CD4-positive, CD25-positive, alpha-beta regulatory T cell (primary cell): ENCODE measurements at places on chromosomes 2 and 18. TPM values are rescaled to one million over a fixed set of nuclear protein-coding genes. Genes with fewer than 3 reads are reported as not detected.

Gene KIF5C
- total RNA-seq, result 7.7 TPM

GRCh38 chr18:48213791-48214190 lies 195.4 kb downstream of the ZBTB7C start:
- no peak for DNase-seq

DNA sequence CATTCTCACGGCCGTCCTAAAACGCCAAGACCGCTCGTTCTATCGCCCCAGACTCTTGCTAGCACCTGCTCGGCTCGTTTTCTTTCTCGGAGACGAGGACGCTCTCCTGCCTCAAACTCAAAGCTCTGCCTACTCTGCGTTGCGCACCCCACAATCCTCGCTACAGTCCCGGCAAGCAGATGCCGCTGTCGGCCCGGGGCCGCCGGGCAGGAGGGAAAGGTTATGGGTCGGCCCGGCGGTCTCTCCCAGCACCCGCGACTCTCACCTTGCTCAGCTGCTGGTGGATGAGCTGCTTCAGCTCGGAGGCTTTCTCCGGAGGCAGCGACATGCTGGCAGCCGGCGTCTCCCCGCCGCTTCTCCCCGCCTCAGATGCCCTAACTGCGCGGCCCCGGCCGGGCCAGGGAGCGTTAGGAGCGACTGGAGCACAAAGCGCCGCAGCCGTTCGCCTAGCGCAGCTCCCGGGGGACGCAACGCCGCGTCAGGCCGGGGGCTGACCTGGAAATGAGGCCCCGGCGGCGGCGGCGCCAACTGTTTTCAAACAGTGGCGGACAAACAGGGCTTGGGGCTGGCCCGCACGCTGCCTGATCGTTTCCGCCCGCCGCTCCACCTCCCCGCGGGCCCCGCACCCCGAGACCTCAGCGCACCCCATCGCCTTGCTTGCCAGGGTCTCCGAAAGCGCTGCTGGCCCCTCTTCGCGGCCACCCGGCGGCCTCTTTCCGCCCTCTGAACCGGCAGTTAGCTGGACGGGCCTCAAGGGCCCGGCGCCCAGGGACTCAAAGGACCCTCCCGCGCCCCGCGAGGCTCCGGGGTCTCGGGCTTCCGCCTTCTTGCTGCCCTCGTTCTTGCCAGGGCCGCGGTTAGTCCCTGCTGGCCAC lies at the start of the genes CEP76 and PSMG2:
TSS of gene CEP76 (minus strand) at position 503 of the 875 bp plus-strand sequence. CDS start at position 328, 175 bp downstream.
TSS of gene PSMG2 (plus strand) at position 822 of the 875 bp plus-strand sequence. CDS start 66 bp downstream, outside the sequence.
- peak; percentile 91 for DNase-seq

GRCh38 chr2:10504994-10505820 lies 57.1 kb upstream of the ODC1 start:
- no peak for DNase-seq

- no peak for DNase-seq
Observed at GRCh38 chr2:160551259-160551658, 57.7 kb upstream of the RBMS1 start.

GRCh38 chr18:62767321-62767720 lies 52.0 kb downstream of the PHLPP1 start:
- no peak for DNase-seq

GRCh38 chr2:61633250-61633649 lies 95.1 kb upstream of the XPO1 start:
- DNase-seq, result no peak

DNA sequence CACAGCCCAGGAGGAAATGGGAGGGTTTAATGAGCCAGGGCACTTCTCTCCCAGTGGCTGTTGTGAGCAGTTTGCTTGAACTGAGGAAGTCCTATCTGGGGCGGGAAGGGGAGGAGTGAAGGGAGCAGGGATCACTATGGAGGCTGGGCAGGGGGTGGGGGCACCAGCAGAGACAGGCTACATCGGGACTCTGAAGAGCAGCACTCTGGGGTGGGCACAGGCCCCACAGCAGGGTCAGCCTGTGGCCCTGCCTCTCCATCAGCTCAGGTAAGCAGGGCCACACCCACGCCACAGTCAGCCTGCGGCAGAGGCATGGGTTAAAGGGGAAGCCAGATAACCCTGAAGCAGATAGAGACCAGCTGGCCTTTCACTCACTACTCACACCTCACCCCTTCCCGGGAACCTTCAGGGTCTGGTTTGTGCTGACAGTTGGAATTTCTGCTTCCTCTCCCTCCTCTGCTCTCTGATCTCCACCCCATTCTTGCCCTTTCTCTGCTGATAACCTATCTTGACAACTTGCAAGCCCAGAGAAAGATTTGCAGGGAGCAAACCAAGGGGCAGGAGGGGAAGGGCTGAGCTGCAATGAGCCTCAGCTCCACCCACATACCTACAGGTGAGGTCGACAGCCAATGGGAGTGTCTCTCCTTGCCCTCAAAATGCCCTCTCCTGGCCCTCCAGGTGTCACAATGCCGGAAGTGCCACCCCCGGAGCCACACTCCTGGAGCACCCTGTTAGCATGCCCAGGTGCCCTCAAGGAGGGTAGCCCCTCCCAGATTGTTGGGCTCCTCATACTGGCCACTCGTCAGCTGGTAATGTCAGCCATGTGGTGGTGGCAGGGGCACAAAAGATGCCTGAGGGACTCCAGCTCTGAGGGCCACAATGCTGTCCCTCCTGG lies 3.7 kb downstream of the SIGLEC15 start:
- DNase-seq, result no peak

DNA sequence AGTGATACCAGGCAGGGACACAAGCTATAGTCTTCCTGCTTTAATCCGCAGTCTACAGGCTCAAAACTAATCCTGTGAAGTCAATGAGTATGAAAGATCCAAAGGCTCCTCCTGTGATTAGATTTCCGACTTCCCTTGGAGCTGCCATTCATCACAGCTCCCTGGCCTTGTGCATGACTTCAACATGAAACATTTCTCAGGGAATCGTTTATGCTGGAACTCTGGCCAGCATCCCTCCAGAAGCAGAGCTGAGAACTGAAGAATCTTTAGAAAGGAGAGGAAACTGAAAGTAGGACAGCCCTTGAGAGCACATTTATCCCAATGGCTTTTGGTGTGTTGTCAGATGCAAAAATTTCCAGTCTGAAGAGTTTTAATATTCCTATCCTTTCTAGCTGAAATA lies 84.3 kb upstream of the SESTD1 start:
- DNase-seq, result no peak

DNA sequence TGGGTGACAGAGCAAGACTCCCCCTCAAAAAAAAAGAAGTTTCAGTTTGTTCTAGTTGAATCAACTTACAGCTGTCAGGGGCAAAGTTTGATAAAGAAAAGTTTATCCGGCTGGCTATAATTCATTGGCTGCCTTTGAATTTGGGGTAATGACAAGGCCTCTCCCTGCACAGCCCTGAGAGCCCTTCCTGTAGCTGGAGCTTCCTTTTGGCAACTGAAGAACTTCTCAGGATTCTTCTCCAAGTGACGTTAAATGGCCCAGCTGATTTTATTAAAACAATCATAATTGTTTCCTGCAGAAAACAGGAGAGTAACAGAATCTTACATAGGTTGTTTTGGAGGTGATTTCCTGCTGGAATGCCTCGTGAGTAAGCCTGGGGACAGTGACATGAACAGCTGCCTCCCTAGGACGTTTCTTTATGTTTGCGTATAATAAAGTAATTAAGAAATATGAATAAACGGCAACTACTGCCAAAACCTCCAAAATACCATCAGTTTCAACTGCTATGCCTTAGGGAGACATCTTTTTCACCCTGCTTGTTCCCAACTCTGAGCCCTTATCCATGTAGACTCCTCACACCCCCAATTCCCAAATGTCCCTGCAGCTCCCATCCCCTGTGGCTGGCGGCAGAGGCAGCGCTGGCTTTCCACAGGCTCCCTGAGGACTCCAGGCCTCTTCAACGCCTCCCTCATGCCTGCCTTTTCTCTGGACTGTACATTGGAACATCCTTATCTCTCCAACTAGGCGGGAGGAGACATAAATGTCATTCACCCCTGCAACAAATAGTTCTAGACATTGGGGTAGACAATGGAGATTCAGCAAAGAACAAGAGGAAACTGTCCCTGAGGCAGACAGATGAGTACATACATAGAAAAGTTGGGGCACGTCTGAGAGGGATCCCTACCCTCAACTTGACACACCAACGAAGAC lies 59.2 kb upstream of the FZD7 start:
- DNase-seq, result no peak

DNA sequence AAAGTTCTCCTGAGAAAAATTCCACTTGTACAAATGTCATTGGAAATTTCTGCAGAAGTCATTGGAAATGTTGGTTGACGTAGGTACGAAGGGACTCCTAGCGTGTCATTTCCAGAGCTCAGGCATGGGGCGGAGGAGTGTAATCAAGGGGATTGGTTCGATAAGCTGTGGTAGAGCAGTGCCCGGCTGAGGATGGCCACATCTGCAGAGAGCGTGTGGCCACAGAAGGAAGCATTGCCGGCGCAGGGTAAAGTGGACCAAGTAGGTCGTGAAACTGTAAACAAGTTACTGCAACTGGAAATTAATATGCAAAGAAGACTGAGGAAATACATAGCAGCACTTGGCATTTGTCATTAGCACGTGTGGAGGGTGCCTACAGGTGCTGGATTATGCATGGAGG lies 101.8 kb downstream of the DGKD start:
- DNase-seq, result no peak

DNA sequence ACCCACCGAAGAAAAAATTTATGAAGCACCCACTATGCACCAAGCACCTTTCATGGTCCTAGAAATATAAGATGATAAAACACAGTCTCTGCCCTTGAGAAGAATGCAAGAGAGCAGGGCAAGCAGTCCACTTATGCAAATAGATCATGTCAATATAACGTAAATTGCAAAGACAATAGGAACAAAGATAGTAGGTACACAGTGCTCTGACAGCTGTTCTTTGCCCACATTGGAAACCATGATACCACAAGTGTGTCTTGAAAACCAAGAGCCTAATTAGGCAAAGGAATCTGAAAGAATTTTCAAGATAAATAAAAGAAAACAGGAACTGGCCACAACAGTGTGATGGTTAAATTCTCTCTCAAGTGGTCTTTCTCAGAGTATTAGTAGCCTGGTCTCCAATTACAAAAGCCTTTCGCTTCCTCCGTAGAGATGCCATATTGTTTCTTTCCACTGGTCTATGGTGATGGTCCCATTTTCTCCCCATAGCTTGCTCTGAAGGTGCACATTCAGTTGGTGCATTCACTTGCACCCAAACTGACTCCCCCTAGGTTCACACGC lies 108.5 kb downstream of the VWC2L start:
- no peak for DNase-seq

- no peak for DNase-seq
Observed at GRCh38 chr2:142082368-142082767, 48.4 kb downstream of the LRP1B start.

- no peak for DNase-seq
Observed at GRCh38 chr18:67359873-67360838, 156.4 kb downstream of the DSEL start.

Gene VIT
- not detected for total RNA-seq

Gene SFXN5
- total RNA-seq, result 8.0 TPM

DNA sequence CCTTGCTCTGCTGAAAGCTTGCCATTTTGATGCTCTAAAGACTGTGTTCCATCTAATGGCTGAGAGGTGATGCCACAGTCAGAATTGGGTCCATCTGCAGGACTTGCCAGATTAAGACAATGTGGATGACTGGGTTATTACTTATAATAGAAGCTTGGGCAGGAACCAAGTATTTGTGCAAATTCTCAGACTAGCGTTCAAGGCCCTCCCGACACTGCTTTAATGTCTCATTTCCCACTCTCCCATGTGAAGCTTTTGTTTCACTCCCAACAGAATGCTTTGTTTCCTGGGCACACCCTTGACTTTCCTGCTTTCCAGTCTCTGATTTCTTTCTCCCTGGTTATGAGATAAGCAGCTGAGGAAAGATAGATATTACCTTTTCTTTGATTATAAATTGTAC lies 215.8 kb downstream of the KCNS3 start:
- DNase-seq, result no peak

DNA sequence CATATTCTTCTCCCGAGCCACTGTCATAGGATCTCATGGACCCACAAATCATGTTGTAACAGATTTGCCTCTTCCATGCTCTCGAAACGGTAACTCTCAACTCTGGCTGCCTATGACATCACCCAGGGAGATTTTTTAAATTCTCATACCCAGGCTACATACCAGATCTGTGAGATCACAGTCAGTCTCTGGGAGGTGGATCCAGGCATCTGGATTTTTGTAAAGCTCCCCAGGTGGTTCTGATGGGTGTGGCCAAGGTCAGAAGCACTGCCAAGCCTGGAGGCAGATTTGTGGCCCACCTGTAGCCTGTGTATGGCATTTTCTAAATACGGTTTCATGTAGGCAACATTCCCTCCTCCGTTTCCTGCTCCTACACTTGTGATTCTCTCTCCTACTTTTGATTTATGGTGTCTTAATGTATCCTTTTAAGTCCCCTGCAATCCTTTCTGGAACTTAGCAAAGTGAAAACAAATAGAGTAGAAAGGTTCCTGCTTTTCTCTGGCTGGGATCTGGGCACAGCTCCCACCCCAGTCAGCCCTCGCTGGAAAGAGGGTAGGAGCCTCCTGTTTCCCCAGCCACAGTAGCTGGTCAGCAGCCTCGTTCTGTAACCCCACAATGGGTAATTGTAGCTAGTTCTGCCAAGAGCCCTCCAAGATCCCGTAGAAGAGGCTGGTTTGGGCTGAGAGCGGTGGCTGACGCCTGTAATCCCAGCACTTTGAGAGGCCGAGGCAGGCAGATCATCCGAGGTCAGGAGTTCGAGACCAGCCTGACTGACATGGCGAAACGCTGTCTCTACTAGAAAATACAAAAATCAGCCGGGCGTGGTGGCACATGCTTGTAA lies 96.2 kb downstream of the KLHL29 start:
- no peak for DNase-seq

DNA sequence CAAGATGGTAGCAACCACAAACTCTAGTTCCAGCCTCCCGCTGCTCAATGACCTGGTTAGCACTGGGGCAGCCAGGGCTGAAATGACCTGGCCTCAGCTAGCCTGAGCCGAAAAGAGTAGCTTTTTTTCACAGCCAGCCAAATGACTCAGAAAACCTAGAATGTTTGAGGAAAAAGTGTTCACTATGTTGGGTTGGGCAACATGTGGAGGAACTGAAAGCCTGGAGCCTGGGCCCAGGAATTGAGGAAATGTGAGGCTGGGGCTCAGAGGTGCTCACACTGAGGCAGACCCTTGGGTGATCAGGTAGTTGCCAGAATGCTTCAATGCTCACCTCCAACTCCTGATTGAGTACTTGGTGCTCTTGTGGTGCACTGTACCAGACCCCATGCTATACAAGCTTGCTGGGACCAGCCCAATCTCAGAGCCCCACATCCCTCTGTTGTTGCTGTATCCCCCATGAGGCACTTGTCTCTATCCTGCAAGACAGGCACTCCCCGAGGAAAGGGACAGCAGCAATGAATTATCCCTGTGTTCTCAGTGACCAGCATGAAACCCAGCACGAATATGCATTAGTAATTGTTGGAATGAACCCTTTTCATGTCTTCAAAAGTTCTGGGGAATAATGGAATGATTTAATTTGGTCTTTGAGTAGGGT lies 116.2 kb downstream of the USP34 start:
- no peak for DNase-seq

- DNase-seq, result no peak
Observed at GRCh38 chr18:61939046-61939674, 46.4 kb upstream of the RNF152 start.
